Astrocyte of the cerebellum (primary cell): ENCODE measurements at places on chromosomes 2 and 18.
A peak's percentile ranks its signal among the peaks of the same experiment; 100 is the strongest.

- no peak for DNase-seq
Observed at GRCh38 chr2:236334122-236334876, 70.1 kb upstream of the ASB18 start.

- no peak for DNase-seq
Observed at GRCh38 chr2:137879121-137879520, 85.2 kb upstream of the HNMT start.

- DNase-seq: no peak
Observed at GRCh38 chr2:203857656-203858055, 9.9 kb upstream of the CTLA4 start.

DNA sequence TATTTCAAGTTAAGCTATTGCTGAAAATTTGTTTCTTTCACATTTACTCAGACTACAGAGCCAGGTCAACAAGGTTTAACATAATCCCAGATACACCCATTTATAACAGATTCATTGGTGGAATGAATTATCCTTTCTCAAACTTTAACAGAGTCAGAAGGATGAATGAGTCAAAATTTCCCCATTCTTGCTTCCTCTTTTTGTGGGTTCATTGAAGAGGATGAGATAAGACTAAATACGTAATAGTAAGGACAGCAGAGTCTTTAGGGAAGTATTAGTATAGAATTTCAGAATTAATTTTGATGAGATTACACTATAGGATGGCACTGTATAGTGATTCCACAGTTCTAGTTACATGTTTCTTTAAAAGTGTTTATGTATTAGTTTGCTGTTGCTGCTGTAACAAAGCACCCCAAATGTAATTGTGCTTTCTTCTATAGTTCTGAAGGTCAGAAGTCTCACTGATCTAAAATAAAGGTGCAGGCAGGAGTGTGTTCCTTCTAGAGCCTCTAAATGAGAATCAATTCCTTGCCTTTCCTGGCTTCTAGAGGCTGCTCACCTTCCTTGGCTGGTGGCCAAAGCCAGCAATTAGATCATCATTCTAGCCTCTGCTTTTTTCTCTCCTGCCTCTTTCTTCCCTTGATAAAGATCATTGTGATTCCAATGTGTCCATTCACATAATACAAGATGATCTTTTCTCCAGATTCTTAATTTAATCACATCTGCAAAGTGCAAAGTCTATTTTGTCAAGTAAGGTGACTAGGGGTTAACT is 309.3 kb upstream of the PIK3C3 start:
- DNase-seq: no peak

GRCh38 chr2:46801731-46802664 is 113.6 kb downstream of the MCFD2 start:
- DNase-seq: no peak

DNA sequence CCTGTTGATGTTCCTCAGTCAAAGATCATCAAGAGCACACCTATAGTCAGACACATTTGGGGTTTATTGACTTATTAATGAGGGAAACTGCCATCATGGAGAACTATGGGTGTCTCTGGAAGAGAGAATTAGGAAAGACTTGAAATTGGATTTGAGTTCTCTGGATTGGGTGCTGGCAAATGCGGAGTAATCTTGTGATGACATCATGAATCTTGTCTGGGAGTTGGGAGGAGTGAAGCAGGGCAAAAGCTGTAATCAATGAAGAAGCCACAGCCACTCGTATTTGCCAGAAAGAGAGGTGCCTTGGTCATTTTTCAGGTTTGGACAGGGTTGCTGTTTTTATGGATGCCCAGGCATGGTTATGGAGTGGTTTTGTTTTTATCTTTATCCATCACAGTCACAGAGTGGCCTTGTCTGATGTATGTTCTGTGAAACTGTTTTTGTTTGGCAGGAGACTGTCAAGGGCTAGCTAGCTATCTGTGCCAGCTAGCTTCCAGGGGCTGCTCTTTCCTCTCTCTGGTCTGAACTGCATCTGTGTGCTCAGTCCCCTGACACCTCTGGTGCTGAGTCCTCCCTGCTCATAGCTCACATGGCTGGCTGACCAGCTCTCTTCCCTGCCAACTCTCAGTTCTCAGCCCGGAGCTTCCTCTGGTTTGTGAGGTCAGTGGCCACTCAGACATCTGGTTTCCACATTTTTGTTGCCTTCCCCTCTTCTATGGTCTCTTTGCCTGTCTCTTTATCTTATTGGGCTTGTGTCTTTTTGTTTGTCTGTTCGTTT is 193.4 kb upstream of the RMP24 start:
- DNase-seq: no peak

GRCh38 chr2:71410696-71411095 is 42.7 kb upstream of the DYSF start:
- DNase-seq: no peak

DNA sequence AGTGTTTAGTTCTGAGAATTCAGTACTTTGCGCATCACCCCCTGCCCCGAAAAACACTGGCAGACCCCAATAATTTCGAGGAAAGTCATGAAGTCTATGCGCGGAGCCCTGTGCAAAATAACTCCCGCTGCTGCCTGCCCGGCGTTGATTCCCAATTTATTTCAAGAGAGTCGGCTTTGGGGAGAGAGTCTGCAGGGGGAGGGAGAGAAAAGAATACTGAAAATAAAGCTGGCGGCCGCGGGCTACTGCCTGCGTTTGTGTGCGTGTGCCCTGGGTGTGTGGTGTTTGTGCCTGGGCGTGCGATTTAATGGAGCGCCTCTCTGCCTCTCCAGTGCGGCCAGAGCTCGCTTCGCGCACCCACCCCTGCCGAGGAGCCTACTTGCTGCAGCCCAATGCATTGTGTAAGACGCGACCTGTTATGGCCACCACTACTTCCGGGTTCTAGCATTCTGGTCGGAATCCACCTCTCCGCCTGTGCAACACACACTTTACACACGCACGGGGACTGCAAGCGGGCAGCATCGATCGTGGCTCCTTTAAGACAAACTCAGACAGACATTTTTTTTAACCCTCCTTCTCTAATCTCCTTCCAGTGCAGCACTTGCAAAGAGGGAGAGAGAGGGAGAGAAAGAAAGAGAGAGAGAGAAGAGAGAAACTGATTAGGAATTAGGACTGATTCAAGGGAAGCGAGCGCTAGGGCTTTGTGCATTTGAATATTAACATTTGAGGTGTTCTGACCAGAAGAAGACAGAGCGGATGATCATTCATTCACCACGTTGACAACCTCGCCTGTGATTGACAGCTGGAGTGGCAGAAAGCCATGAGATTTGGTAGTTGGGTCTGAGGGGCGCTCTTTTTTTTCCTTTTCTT is at the start of gene MEIS1:
Gene MEIS1 (plus strand): TSS at position 447 of the 870 bp plus-strand sequence. CDS start 732 bp downstream, outside the sequence.
- DNase-seq: peak; percentile 94

DNA sequence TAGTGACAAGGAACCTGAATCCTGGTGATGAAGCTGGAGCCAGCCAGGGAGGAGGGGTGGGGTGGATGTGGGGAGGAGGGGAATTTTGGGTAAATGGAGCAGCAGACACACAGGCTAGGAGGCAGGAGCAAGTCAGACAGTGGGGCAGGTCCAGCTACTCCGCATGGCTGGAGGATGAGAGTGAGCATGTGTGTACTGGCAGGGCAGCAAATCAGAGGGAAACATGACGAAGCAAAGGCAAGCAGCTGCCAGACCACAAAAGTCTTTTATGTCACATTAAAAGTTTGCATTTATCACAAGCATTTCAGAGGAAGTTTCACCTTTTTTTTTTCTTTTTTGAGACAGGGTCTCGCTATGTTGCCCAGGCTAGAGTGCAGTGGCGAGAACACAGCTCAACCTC is 11.9 kb upstream of the KIDINS220 start:
- peak; percentile 28 for DNase-seq

- DNase-seq: no peak
Observed at GRCh38 chr2:17146358-17146757, 371.9 kb downstream of the RAD51AP2 start.

GRCh38 chr2:64448041-64448426 is 5.9 kb upstream of the LGALSL start:
- no peak for DNase-seq

DNA sequence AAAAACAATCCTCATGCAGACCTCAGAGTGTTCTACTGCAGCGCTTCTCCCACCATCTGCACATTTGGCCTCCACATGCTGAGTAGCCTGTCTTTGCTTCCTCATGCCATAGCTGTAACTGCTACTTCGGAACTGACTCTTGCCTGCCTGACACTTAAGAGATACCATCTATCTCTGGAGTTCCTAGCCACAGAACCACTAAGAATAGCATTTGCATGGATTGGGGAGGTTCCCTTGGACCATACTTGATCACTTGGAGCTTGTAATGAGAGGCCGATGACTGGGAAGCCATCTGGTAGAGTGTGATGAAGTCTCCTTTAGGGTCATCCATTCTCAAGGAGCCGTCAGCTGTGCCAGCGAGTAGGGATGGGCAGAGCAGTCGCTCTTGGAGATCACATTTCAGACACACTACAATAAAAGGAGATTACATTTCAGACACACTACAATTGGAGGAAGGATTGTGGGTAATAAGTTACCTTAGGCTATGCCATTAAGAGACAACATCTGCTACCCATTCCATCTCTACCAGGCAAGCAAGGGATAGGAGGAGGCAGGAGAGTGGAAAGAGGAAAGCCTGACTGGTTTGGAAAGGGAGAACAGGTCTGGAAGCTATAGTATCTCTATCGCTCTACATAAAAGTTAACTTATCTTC is 21.8 kb downstream of the DOK1 start:
- DNase-seq: no peak

DNA sequence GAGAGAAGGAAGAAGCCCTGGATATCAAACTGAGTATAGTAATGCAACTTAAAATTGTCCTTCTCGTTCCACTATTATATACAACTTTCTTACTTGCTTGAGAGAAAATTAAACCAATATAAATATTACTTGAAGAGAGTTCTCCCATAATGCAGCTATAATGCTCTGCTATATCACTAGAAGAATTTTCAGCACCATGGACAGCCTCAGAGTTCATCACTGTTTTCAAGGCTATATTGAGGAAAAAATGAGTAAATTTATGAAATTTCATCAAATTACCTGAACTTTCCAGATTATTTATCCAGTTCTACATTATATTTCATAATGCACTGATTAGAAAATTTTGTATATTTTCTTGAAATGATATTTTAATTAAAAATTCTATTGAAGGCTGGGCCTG is 1053.5 kb upstream of the FAM98A start:
- peak; percentile 12 for DNase-seq

- no peak for DNase-seq
Observed at GRCh38 chr2:206389164-206389563, 54.2 kb upstream of the ADAM23 start.

- no peak for DNase-seq
Observed at GRCh38 chr2:180021850-180022249, 14.8 kb upstream of the CWC22 start.

- no peak for DNase-seq
Observed at GRCh38 chr18:69196336-69196735, 204.4 kb upstream of the DOK6 start.

GRCh38 chr18:7941533-7941932 is 374.4 kb downstream of the PTPRM start:
- no peak for DNase-seq

GRCh38 chr2:201904538-201905420 is 98.4 kb downstream of the CDK15 start:
- DNase-seq: no peak

GRCh38 chr2:26562811-26563645 is 78.1 kb downstream of the CIB4 start:
- peak; percentile 45 for DNase-seq

- no peak for DNase-seq
Observed at GRCh38 chr18:6370886-6371635, 43.6 kb downstream of the L3MBTL4 start.
